ENCODE measurements at places on chromosomes 1 and 21. TPM values are rescaled to one million over a fixed set of nuclear protein-coding genes. Genes with fewer than 3 reads are reported as not detected.
A peak's percentile ranks its signal among the peaks of the same experiment; 100 is the strongest.

The KLF18 gene
- not detected for total RNA-seq

DNA sequence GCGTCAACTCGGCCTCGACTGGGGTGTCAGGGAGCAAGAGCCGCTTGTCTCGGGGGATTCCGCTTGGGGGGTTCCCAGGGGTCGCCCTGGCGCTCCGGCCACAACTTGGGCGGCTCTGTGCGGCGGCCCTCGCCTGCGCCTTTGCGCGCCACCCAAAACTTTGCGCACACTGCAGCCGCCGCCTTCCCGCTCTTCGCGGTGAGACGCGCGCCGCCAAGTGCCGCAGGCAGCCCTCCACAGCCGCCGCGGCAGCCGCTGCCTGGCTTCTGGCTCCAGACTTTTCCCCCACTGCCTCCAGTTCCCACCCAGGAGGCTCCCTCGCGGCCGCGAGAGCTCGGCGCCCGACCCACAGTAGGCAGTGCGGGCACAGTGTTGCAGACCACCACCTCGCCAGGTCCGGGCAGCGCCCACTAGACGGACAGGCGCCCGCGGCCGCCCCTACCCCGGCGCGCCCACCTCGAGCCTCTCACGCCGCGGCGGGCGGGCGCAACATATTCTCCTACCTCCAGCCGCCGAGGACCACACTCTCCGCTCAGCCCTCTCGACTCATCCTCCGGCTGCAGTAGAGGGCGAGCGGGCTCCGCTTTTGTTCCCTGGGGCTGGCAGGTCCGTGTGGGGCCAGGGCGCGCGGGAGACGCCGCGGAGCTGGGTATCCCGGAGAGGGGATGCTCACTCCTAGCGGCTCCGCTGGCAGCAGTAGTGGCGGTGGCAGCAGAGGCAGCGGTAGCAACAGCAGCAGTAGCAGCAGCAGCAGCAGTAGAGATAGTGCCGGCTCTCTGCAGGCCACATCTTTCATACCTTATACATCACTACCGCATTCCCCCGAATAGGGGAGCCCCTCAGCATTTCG, 296.6 kb downstream of the OMA1 start:
- no peaks in the 10 kb centered on the region for H3K4me1 ChIP-seq
- no peak overlapping the region for H3K27ac ChIP-seq
- DNase-seq = peak; percentile 92
- peaks cover 44% of the 10 kb centered on the region for H3K27me3 ChIP-seq
- peak overlapping the region; percentile 78 for H3K4me3 ChIP-seq
- no peaks in the 10 kb centered on the region for H3K36me3 ChIP-seq

GRCh38 chr1:188170411-188170810, 1341.7 kb downstream of the PLA2G4A start:
- H3K27ac ChIP-seq = no peak overlapping the region
- no peaks in the 10 kb centered on the region for H3K27me3 ChIP-seq
- H3K4me1 ChIP-seq = no peaks in the 10 kb centered on the region
- H3K36me3 ChIP-seq = no peaks in the 10 kb centered on the region
- no peak overlapping the region for H3K4me3 ChIP-seq

DNA sequence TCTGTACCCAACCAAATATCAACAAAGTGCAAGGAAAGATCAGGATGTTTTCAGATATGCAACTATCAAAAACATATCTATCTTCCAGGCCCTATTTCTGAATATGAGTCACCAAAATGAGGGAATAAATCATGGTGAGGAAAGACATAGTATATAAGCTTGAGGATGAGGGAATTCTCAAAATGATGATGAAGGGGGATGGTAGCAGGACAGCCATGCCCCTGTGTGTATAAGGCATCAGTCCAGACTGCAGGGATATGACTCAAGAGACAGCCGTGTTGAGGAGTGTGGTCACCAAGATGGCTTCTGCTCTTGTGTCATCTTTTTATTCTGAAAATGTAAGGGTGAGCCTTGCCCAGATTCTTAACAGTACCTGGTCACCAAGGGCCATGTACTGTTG, 4.4 kb upstream of the WDR64 start:
- H3K4me3 ChIP-seq = no peak overlapping the region
- no peaks in the 10 kb centered on the region for H3K36me3 ChIP-seq

- H3K4me1 ChIP-seq = no peaks in the 10 kb centered on the region
- H3K4me3 ChIP-seq = no peak overlapping the region
- no peak for DNase-seq
- H3K27me3 ChIP-seq = no peaks in the 10 kb centered on the region
- no peak overlapping the region for H3K27ac ChIP-seq
- peaks cover 44% of the 10 kb centered on the region for H3K36me3 ChIP-seq
Observed at GRCh38 chr21:41799763-41800162, 32.9 kb upstream of the RIPK4 start.

GRCh38 chr1:238499021-238499420, 608.3 kb upstream of the ZP4 start:
- H3K27me3 ChIP-seq = no peaks in the 10 kb centered on the region
- no peak for DNase-seq
- no peaks in the 10 kb centered on the region for H3K36me3 ChIP-seq
- no peaks in the 10 kb centered on the region for H3K4me1 ChIP-seq
- no peak overlapping the region for H3K27ac ChIP-seq
- no peak overlapping the region for H3K4me3 ChIP-seq

The PTPN14 gene
- total RNA-seq = 103 TPM

GRCh38 chr1:3365523-3366125, 88.8 kb upstream of the ARHGEF16 start:
- DNase-seq = no peak
- no peaks in the 10 kb centered on the region for H3K4me1 ChIP-seq
- peak overlapping the region; percentile 94 for H3K27ac ChIP-seq
- H3K4me3 ChIP-seq = no peak overlapping the region

- no peak overlapping the region for H3K27ac ChIP-seq
- DNase-seq = no peak
- no peaks in the 10 kb centered on the region for H3K27me3 ChIP-seq
- H3K36me3 ChIP-seq = no peaks in the 10 kb centered on the region
- H3K4me1 ChIP-seq = no peaks in the 10 kb centered on the region
- H3K4me3 ChIP-seq = no peak overlapping the region
Observed at GRCh38 chr1:89736937-89737733, 83.7 kb upstream of the LRRC8D start.

DNA sequence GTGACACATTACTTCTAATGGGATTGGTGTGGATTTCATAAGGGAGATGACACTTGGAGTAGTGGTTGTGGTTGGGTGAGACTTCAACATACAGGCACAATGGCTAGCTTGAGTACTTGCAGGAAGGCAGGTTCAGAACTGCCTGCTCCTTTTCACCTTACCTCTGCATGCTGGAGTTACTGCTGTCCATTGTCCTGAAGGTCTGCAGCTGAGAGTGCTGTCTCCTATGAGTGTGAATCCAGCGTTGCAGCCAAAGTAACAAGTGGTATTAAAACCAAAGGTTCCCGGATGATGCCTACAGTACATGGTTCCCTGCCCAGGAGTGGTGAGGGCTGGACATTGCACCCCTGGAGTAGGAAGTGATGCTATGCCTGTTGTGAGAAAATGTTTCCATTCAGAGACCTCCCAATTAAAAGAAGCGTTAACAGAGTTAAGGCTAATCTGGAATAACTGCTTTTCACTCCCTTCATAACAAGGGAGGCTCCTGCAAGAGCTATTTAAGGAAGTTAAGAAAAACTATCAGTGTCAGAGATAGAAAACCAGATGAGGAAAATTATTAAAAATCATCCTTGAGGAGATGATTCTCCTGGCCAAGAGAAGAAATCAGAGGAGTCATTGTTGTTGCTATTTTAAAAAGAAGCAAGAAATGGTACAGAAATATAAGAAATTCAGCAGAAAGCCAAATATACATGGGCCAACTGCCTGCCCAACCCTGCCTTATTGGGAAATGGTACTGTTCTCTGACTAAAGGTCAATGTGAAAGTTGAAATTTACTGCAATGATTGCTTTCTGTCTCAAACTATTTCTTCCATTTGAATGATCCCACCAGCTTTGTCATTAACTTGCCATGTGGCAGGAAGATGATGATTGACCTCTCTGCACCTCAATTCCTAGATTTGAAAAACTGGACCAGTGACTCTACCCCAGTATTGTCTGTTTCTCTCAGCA, 9.8 kb upstream of the F5 start:
- no peak overlapping the region for H3K27ac ChIP-seq
- DNase-seq = peak; percentile 87
- H3K27me3 ChIP-seq = peaks cover 64% of the 10 kb centered on the region

GRCh38 chr1:4268262-4268888, 368.3 kb upstream of the C1orf174 start:
- no peaks in the 10 kb centered on the region for H3K36me3 ChIP-seq
- DNase-seq = no peak
- no peak overlapping the region for H3K27ac ChIP-seq
- no peaks in the 10 kb centered on the region for H3K4me1 ChIP-seq
- no peak overlapping the region for H3K4me3 ChIP-seq
- no peaks in the 10 kb centered on the region for H3K27me3 ChIP-seq

The TMEM240 gene
- total RNA-seq = 7.8 TPM

DNA sequence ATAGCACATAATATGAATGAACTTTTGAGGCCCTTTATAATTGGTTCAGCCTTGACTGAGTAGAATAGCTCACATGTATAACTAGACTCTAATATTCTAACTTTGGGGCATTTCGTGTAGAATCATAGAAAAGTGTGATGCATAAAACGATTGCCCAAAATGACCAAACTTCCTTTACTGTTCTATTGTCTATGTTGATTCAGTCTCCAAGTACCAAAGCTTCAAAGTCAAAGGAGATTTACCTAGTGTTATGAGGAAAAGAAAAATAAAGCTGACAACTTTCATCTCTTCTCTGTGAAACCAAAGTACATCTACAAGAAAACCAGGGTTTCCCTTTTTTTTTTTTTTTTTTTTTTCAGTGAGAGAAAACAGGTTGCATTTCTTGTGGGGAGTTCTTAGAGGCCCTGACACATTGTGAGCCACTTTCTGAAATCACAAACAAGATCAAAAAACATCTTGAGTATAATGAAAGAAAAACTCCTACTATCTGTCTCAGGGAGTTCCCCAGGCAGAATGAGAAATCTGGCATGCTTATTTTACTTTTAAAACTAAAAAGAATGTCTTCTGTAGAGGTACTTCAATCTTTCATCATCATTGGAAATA, 183.4 kb downstream of the TNFSF18 start:
- H3K36me3 ChIP-seq = no peaks in the 10 kb centered on the region
- H3K4me1 ChIP-seq = no peaks in the 10 kb centered on the region

The OR2T1 gene
- total RNA-seq = not detected

DNA sequence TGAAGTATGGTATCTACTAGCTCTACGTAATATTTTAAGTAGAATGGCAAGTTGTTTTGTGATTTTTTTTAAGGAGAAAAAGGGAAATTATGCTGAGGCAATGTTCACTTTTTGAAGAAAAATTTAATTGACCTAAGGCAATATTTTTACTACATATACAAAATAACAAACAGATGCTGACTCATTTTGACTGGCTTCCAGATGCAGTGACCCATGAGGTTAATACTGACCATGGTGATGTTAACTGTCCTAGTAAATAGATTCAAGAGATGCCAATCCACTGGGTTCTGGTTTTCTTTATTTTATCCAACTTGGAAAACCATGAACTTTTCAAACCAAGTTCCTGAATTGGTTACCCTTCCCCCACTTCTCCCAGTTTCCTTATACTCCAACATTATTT, 154.9 kb downstream of the CRB1 start:
- no peaks in the 10 kb centered on the region for H3K27me3 ChIP-seq
- H3K4me3 ChIP-seq = no peak overlapping the region
- no peaks in the 10 kb centered on the region for H3K4me1 ChIP-seq

The ADAMTS1 gene
- 26.0 TPM for total RNA-seq

The KLHDC9 gene
- 15.6 TPM for total RNA-seq

DNA sequence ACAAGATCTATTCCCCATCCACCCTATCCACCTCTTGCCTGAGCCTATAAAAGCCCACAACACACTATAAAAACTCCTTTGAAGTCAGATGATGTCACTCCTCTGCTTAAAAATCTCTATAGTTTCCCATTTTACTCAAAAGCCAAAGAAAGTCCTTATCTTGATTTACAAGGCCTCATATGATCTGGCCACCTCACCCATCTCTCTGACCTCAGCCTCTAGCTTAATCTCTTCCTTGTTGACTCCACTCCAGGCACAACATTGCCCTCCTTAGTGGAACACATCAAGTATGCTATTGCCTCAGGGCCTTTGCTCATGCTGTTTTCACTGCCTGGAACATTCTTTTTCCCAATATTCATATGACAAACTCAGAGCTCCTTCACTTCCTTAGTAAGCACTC, 33.3 kb downstream of the ZNF281 start:
- no peak overlapping the region for H3K4me3 ChIP-seq
- peaks cover 10% of the 10 kb centered on the region for H3K4me1 ChIP-seq
- peak; percentile 21 for DNase-seq
- no peaks in the 10 kb centered on the region for H3K36me3 ChIP-seq
- H3K27ac ChIP-seq = no peak overlapping the region

The ACP6 gene
- total RNA-seq = 21.4 TPM

GRCh38 chr1:200448034-200448762, 38.4 kb upstream of the ZNF281 start:
- peaks cover 12% of the 10 kb centered on the region for H3K36me3 ChIP-seq
- no peak overlapping the region for H3K4me3 ChIP-seq
- no peaks in the 10 kb centered on the region for H3K27me3 ChIP-seq
- DNase-seq = no peak
- H3K27ac ChIP-seq = no peak overlapping the region
- peaks cover 3% of the 10 kb centered on the region for H3K4me1 ChIP-seq

GRCh38 chr1:15757575-15758342, 836 bp upstream of the FBLIM1 start:
- no peak overlapping the region for H3K27ac ChIP-seq
- peaks cover 17% of the 10 kb centered on the region for H3K36me3 ChIP-seq
- peak overlapping the region; percentile 78 for H3K4me3 ChIP-seq
- H3K4me1 ChIP-seq = peaks cover 13% of the 10 kb centered on the region

The CNR2 gene
- total RNA-seq = not detected

DNA sequence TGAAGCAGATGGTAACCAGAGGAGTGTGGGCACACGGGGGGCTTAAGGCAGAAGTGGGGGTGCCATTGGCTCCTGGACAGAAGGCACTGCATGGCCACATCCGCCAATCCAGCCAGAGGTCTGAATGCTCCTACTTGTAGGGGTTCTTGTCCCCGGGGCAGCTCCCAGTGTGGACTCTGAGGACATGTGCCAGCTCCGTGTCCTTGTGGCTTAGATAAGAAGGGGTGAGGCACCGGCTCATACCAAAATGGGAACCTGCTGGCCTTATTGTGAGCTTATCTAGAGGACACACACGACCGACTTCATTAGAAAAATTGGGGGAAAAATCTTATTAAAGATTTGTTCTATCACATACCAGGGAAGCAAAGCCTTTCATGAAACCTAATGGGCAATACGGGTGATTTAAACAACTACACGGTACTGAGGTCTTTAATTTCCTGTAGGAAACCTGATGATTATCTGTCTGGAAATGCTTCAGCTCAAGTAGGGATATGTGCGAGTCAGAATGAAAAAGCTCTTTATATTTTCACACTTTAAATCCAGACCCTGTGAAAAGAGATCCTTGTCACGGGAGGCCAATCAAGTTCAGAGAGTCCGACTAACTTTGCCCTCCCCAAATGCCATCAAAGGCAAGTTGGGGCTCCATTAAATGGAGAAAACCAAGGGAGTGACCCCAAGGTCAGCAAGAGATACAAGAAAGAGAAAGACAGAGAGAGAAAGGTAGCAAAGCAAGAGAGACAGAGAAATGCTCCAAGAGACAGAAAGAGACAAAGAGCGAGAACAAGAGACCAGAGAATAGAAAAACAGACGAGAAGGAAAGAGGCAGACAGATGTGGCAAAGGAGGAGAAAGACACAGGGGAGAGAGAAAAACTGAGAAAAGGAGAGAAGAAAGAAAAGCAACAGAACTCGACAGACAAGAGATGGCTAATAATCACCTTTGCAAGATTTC, 14.1 kb upstream of the KCNN3 start:
- no peaks in the 10 kb centered on the region for H3K27me3 ChIP-seq
- no peak overlapping the region for H3K27ac ChIP-seq
- no peak overlapping the region for H3K4me3 ChIP-seq
- peak; percentile 33 for DNase-seq
- H3K36me3 ChIP-seq = no peaks in the 10 kb centered on the region

The LRRIQ3 gene
- total RNA-seq = 0.54 TPM

The ST6GALNAC3 gene
- 6.3 TPM for total RNA-seq
